ENCODE measurements at places on chromosomes 16 and 17.

DNA sequence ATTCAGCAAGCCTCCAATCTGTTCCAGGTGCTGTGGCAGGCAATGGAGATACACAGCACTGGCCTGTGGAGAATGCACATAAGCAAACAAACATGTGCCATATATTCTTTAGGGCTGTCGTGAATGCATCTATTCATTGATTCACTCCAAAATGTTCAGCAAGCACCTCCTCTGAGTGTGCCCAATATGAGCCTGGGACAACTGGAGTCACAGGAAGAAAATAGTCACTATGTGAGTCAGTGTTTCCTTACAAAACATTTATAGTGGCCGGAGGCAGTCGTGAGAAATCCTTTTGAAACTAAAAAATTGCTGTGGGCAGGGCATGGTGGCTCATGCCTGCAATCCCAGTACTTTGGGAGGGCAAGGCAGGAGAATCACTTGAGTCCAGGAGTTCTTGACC, 310.1 kb downstream of the CA10 start:
- ATAC-seq = no peak
- no peak overlapping the region for H3K27ac ChIP-seq
- no peaks in the 10 kb centered on the region for H3K4me1 ChIP-seq
- H3K36me3 ChIP-seq = no peaks in the 10 kb centered on the region
- H3K27me3 ChIP-seq = peaks cover 24% of the 10 kb centered on the region
- H3K4me3 ChIP-seq = no peak overlapping the region

GRCh38 chr16:50599494-50599893, 51.3 kb downstream of the NKD1 start:
- no peak overlapping the region for H3K4me3 ChIP-seq
- H3K27ac ChIP-seq = no peak overlapping the region
- peaks cover 16% of the 10 kb centered on the region for H3K4me1 ChIP-seq
- ATAC-seq = peak; percentile 34
- no peaks in the 10 kb centered on the region for H3K27me3 ChIP-seq
- H3K36me3 ChIP-seq = no peaks in the 10 kb centered on the region

DNA sequence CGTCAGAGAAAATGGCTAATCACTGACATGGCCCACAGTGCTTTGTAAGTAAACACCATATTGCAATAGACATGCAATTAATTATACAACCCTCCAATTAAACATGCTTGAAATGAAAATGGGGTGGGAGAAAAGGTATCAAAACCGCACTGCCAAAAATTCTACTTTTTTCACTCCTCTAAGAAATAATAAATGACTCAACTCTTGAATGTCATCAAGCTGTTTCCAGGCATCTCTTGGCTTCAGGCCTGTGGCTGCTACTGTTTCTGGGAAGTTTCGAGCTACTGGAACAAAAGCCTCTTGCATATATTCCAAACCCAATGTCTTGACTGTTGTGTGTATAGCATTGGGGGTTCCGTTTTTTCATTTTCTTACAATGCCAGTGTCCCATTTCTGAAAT, 412.6 kb downstream of the RBFOX1 start:
- H3K27me3 ChIP-seq = no peaks in the 10 kb centered on the region
- H3K36me3 ChIP-seq = no peaks in the 10 kb centered on the region
- no peak for ATAC-seq
- no peaks in the 10 kb centered on the region for H3K4me1 ChIP-seq

GRCh38 chr17:50044483-50044882, 11.4 kb upstream of the ITGA3 start:
- no peak for ATAC-seq
- no peak overlapping the region for H3K4me3 ChIP-seq
- peaks cover 14% of the 10 kb centered on the region for H3K27me3 ChIP-seq
- no peaks in the 10 kb centered on the region for H3K36me3 ChIP-seq

GRCh38 chr17:80598813-80599545, 54.3 kb downstream of the RPTOR start:
- H3K4me3 ChIP-seq = no peak overlapping the region
- peaks cover 7% of the 10 kb centered on the region for H3K36me3 ChIP-seq
- no peak overlapping the region for H3K27ac ChIP-seq
- ATAC-seq = no peak

DNA sequence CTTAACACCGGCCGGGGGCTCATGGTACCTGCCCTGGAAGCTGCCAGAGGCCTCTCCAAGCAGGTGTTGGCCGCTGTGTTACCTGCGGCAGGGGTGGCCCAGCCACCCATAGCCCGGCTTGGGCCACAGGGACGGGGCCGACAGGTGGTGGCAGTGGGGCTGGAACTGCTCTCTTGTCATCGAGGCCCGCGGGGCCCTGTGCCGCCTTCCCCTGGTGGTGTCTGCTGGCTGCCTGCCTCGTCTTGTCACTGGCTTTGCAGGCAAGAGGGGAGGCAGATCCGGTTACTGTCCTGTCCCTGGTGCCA, 27.1 kb downstream of the GSE1 start:
- no peak for ATAC-seq
- no peaks in the 10 kb centered on the region for H3K4me1 ChIP-seq

GRCh38 chr16:84579936-84580335, 37.9 kb downstream of the COTL1 start:
- H3K4me1 ChIP-seq = peaks cover 23% of the 10 kb centered on the region
- no peak overlapping the region for H3K4me3 ChIP-seq
- ATAC-seq = no peak
- no peaks in the 10 kb centered on the region for H3K27me3 ChIP-seq
- H3K27ac ChIP-seq = peak overlapping the region; percentile 39

DNA sequence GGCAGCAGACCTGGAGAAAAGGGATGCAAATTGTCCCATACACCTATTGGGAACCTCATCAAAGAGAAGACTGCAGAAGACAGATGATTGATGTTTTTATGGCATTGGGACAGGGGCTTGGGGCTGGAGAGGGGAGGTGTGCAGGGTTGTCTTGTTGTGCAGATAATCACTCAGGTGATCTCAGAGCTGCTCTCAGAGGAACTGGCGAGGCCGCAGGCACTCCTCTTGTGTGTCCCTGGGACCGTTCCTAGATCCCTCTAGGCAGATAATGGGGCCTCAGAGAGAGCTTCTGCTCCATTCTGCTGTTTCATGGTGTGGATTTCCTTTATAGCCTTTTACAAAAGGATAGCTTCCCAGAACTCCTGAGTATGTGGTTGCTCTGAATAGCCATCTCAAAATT, 1.6 kb downstream of the RNF213 start:
- H3K4me1 ChIP-seq = peaks cover 38% of the 10 kb centered on the region
- peaks cover 32% of the 10 kb centered on the region for H3K36me3 ChIP-seq
- no peaks in the 10 kb centered on the region for H3K27me3 ChIP-seq
- ATAC-seq = no peak
- peak overlapping the region; percentile 98 for H3K27ac ChIP-seq
- H3K4me3 ChIP-seq = peak overlapping the region; percentile 99

GRCh38 chr16:73605309-73605708, 557.4 kb upstream of the ZFHX3 start:
- no peak for ATAC-seq
- H3K27ac ChIP-seq = no peak overlapping the region
- no peak overlapping the region for H3K4me3 ChIP-seq
- H3K4me1 ChIP-seq = no peaks in the 10 kb centered on the region
- H3K36me3 ChIP-seq = no peaks in the 10 kb centered on the region
- H3K27me3 ChIP-seq = peaks cover 3% of the 10 kb centered on the region

- H3K4me3 ChIP-seq = no peak overlapping the region
- no peaks in the 10 kb centered on the region for H3K27me3 ChIP-seq
- H3K27ac ChIP-seq = no peak overlapping the region
Measured at GRCh38 chr17:43026595-43026994, 1.6 kb downstream of the RND2 start.

- no peak for ATAC-seq
- no peak overlapping the region for H3K4me3 ChIP-seq
- H3K36me3 ChIP-seq = no peaks in the 10 kb centered on the region
- H3K4me1 ChIP-seq = no peaks in the 10 kb centered on the region
- no peaks in the 10 kb centered on the region for H3K27me3 ChIP-seq
- no peak overlapping the region for H3K27ac ChIP-seq
Measured at GRCh38 chr16:49763826-49764225, 92.1 kb downstream of the ZNF423 start.

- no peak overlapping the region for H3K27ac ChIP-seq
- H3K27me3 ChIP-seq = peaks cover 68% of the 10 kb centered on the region
- H3K4me3 ChIP-seq = peak overlapping the region; percentile 77
- H3K4me1 ChIP-seq = peaks cover 32% of the 10 kb centered on the region
- ATAC-seq = no peak
Measured at GRCh38 chr17:36935671-36936454, 1.4 kb upstream of the LHX1 start.

DNA sequence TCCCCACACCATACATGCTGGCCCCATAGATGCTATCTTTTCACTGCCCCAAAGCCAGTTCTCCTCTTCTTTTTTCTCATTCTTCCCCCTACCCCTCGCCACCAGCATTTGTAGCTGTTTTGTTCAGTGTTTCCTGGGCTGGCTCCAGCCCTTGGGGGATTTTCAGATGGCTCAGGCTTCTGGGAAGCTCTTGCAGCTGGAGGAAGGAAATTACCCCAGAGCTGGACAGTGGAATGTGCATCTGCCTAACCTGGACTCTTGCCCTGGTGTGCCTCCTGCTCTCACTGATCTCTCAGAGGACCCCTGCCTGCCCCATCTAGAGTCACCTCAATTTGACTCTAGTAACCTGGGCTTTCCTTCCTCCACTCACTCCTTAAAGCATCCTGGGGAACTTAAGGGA, 82.8 kb downstream of the MYH13 start:
- H3K27me3 ChIP-seq = peaks cover 19% of the 10 kb centered on the region
- H3K36me3 ChIP-seq = no peaks in the 10 kb centered on the region
- ATAC-seq = no peak
- no peaks in the 10 kb centered on the region for H3K4me1 ChIP-seq
- H3K4me3 ChIP-seq = no peak overlapping the region

DNA sequence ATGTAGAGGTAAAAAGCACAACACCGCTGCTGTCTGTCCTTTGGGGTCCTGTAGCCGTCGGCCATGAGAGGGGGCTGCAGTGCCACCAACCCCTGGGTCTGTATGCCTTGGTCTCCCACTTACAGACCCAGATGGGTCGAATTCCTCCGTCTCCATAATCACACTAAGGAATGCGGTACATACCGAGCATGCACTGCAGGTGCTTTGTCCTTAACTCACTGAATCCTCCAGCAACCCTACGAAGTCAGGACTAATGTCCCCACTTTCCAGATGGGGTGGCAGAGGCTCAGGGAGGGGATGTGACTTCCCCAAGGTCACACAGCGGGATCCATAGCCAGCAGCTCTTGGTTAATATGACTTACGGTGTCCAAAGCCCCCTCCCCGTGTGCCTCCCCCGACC, 219.9 kb upstream of the CIBAR2 start:
- no peak overlapping the region for H3K4me3 ChIP-seq
- H3K27me3 ChIP-seq = peaks cover 27% of the 10 kb centered on the region
- no peak overlapping the region for H3K27ac ChIP-seq

All from activated T-helper 17 cell treated with anti-CD3 and anti-CD28 coated beads, Interleukin-2, amount 50 U/mL, for 72 hours (primary cell).